MM.1S (cell line): ENCODE measurements at places on chromosomes 5 and 9.

- no peak for DNase-seq
These were observed 387.7 kb upstream of the IRX4 start for GRCh38 chr5:2270467-2270866.

GRCh38 chr9:11039006-11039405, 426.2 kb upstream of the PTPRD start:
- DNase-seq = no peak

DNA sequence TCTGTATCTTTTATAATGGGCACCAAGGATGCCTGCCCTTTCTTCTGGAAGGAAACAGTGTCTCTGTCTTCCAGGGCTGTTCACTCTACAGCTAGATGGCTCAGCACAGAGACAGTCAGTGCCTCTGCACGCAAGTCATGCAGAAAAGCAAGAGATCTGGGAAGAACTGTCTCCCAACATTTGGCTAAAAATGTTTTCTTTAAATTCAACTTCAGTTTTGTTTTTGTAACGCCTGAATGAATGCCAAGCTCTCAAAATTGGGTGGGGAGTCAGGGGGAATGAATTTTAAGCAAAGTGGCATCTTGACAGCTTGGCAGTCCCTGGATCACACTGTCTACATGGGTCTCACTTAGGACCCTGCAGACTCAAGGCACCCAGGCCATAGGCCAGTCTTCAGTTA, 12.6 kb downstream of the OLFML2A start:
- no peak for DNase-seq

DNA sequence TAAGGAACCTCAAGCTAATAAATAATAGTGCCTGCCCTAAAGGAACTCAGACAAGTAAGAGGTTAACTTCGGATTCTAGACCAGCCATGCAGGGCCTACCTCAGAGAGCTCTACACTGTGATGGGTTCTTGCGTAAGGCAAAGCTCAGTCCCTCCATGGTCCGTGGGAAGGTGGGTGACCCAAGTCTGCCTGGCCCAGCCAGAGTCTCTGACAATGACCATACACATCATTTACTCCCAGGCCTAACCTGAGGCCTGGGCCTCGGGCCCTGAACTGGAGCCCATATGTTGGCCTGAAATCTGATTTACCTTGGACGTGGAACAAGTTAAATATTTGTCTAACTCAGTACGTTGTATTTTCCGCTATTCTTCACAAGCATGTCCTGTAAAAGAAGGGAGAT, 55.1 kb downstream of the TMEM174 start:
- no peak for DNase-seq
